AG09319 (cell line): ENCODE measurements at places on chromosomes 5 and 9.

DNA sequence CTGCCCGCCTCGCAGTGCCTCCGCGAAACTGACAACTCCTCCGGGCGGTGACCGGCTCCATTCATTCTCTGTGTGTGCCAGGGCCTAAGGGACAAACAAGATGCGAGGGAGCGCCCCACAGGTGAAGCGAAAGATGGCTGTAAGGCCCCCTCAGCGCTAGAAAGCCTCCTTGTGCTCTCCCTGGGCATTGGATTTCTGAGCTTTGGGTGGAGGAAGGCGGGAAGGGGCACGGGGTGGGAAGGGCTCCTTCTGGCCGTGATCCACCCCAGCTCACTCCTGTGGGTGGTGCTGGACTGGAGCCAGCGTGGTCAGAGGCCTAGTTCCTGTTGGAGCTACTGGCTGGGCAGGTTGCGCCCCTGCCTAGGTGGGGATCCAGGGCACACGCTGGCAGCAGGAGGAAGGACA is 943 bp downstream of the GALNT12 start:
- DNase-seq, result no peak

DNA sequence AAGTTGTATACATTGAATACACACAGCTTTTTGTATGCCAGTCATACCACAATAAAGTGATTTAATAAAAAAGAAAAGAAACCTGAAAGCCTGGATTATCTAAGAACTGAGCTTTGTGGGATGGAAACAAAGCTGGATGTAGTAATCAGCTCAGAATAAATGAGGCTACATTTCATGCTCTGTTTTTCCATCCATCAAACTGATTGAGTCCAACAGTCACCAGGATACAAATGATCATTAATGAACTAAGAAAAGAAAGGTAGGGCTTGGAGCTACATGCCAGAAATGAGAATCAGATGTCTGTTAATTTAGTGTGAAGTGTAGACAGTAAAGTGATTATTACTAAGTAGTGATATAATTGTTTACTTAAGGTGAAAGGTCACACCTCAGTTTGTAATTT is 109.8 kb upstream of the TARS1 start:
- DNase-seq, result no peak

DNA sequence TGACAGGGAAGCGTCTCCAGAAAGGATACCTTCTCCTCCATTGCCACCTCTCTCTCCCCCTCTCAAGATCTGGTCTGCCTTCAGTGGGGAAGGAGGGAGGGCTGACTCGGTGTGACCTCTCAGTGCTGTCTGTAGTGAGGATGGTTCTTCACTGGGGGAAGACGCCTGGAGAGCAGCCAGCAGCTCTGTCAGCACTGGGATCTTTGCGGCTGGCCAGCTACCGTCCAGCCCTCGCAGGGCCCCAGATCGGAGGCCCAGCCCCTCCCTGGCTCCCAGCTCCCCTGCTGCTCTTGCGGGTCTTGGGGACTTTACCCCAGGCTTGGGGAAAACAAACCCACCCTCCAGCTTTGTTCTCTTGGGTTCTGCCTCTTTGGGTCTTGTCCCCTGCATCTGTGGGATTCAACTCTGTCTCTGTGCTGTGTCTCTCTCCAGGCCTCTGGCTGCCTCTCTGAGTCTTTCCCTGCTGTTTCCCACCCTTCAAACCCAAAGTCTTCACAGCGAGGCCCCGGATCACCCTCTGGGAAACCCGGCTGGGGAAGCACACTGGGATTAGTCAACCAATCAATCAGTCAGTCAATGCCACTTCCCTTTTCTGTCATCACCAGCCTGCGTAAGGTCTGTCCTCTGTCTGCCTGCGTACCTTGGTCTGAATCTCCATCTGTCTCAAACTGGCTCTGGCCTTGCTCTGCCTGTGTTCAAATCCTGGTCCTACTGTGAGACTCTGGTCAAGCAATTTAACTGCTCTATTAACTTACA is 23.0 kb downstream of the FGF18 start:
- DNase-seq, result no peak

- DNase-seq, result no peak
Measured at GRCh38 chr5:163534492-163535094, 29.2 kb downstream of the MAT2B start.

- no peak for DNase-seq
Measured at GRCh38 chr5:159531554-159532105, 201.3 kb upstream of the IL12B start.

DNA sequence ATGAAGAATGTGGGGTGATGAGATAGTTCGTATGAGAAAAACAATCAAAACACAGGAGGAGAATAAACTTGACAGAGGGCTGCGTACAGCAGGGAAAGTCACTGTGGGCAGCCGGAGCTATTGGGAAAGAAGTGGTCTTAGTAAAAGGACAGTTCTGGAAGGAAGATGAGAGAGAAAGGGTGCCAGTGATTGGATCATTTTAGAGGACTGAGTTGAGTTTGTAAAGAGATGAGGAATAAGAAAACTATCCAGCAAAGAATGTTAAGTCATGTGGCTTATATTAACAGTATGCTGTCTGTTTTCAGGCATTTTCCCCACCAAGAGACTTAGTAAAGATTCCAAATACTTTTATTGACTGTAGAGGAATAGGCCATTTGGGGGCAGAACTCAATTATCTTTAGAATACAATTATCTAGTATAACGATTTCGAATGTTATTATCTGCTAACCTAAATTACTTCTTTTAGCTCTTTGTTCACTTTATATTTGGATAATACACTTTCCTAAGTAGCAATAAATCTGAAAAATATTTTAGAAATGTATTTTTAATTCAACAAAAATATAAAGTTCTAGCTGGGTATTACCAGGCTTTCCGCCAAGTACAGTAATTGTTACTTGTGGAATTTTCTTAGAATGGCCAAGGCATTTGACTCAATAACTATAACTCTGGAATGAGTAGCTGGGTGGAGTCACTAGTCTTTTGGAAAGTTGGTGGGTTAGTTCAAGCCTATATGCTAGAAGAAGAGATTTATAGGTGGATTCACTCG is 15.5 kb upstream of the LOX start:
- peak; percentile 65 for DNase-seq

- DNase-seq, result no peak
Measured at GRCh38 chr9:91491624-91492023, 68.0 kb upstream of the NFIL3 start.

GRCh38 chr9:18857769-18858168 is 175.2 kb downstream of the SAXO1 start:
- DNase-seq, result peak; percentile 16

GRCh38 chr5:26727916-26728315 is 310.5 kb downstream of the CDH9 start:
- no peak for DNase-seq

- DNase-seq, result no peak
Measured at GRCh38 chr5:15946026-15946425, 233.6 kb downstream of the MARCHF11 start.

DNA sequence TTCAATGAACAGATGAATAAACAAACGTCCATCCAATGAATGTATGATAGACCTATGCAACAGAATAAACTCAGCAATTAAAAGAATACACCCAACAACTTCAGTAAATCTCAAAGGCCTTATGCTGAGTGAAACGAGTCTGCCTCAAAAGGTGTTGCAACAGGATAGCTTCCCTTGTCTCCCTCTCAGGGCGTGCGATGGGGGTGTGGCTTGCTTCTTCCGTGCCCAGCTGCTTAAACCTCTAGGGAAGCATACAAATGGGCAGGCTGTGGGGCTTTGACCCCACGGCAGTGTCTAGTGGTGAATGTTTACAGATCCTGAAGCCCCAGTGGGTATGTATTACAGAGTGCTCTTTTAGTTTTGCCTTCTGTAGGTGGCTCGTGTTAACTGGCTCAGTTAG is 87.0 kb upstream of the CCL21 start:
- no peak for DNase-seq

- DNase-seq, result no peak
Measured at GRCh38 chr9:114549697-114550330, 37.8 kb upstream of the ATP6V1G1 start.

- no peak for DNase-seq
Measured at GRCh38 chr9:713091-713490, 128.4 kb upstream of the DMRT1 start.

DNA sequence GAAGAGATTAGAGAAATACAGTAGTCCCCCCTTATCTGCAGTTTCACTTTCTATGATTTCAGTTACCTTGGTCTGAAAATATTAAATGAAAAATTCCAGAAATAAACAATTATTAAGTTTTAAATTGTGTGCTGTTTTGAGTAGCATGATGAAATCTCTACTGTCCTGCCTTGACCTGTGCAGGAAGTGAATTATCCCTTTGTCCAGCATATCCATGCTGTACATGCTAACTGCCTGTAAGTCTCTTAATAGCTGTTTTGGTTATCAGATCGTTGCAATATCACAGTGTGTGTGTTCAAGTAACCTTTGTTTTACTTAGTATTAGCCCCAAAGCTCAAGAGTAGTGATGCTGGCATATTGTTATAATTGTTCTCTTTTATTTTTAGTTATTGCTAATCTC is 11.2 kb upstream of the JAK2 start:
- DNase-seq, result no peak

GRCh38 chr9:136426787-136427186 is 12.9 kb downstream of the INPP5E start:
- DNase-seq, result no peak

DNA sequence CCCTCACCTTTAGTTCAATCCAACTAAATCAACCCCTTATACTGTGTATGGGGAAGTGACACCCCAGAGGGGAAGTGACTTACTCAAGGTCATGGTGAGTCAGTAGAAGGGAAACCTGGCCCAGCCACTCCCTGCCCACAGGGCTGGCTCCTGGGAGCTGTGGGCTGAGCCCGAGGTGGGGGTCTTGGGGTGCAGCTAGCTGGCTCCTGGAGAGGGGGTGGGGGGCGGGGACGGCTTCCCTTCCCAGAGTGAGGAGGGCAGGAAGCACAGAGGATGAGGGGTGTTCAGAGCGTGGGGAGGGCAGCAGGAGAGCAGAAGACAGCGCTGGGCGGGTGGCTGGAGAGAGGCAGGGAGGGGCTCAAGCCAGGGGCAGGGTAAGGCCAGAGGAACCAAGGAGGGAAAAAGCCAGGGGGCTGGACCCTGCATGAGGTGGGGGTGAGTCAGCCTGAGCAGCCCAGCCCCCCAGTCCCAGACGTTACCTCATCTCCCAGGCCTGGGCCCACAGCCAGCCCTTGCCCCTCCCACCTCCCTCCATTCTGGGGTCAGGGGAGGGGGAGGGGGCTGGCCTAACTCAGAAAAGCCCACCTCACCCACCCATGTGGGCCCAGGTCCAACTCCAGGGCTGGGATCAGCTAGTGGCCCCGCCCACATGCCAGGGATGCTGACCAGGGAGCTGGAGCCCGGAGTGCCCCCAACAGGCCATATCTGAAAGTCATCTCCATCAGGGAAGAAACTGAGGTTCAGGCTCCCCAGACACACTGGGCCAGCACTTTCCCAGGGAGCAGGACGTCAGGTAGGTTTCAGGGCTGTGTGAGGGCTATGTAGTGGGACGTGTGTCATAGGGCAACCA is 2.8 kb downstream of the PDLIM7 start:
- no peak for DNase-seq

- no peak for DNase-seq
Measured at GRCh38 chr5:122494109-122494508, 182.1 kb downstream of the SNCAIP start.

GRCh38 chr5:32297181-32298058 is 15.3 kb downstream of the MTMR12 start:
- DNase-seq, result no peak

DNA sequence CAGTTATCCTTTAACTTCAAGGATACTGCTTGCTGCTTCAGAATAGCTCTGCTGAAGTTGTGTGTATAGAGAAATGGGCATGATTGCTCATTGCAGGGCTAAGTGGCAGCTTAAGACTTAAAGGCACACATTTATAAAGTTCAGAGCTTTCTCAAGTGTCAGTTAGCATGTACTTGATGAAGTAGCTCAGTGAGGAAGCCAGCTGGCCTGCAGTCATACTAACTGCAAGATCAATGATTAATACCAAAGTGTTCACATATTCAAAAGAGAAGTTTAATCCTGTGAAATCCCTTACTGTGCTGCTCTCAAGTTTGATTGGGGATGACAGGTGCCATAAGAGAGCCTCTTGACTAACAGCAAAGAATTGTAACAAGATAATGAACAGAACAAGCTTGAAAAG is 483.4 kb upstream of the NUDT12 start:
- no peak for DNase-seq

DNA sequence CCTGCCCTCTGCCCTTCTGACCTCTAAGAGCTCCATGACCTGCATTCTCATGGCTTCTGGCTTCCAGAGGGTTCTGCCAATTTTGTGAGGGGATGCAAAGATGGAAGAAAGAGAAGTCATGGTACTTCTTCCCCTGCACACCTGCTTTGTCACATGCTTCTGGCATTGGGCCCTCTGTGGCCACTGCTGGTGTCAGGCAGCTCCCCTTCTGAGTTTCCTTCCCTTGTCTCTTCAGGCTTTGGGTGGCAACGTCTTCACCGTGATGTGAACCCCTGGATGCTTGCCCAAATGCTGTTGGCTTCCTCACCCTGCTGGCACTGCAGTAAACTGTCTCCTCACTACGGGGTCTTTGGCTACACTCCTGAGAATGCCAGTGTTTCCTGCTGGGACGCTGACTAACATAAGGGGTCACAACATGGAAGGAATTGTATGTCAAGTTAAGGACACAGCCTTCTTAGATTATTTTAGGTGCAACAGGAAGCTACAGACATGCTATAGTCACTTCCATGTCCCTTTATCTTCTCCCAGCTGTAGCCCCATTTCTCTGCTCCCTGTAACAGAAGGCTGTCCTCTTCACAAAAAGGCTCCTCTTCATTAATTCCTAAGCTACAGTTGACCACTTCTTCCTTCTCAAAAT is 8.9 kb upstream of the CLINT1 start:
- DNase-seq, result no peak

DNA sequence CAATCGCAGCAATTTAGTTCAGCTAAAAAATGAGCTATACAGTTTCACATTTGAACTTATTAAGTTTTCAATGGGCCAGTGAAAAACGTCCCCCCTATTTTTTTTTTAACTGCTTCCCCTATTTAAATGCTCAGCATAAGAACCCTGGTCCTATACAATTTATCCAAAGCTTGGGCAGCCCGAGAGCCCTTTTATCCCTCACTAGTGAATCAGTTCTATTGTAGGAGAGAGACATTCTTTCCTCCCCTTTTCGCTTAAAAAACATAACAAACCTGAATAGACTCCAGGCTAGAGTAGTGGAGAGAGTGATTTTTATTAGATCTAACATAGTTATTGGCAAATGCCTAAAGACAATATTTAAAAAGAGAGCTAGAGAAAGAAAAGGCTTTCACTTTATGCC is 1.4 kb downstream of the LIX1 start:
- DNase-seq, result no peak
